Right renal cortex interstitium (tissue), 3 donors: ENCODE measurements at places on chromosomes 12 and 14. TPM values are rescaled to one million over a fixed set of nuclear protein-coding genes. Genes with fewer than 3 reads are reported as not detected.

CLEC12A gene
- 1.1 TPM for polyA plus RNA-seq

OR4E2 gene
- not detected for polyA plus RNA-seq

CHFR gene
- 18.6 TPM for polyA plus RNA-seq

BATF gene
- not detected for polyA plus RNA-seq

POTEM gene
- polyA plus RNA-seq: not detected

IGF1 gene
- polyA plus RNA-seq: 3.3 TPM

TAS2R7 gene
- not detected for polyA plus RNA-seq

SMARCD1 gene
- 157 TPM for polyA plus RNA-seq

PTPRQ gene
- 18.7 TPM for polyA plus RNA-seq

SLC10A1 gene
- not detected for polyA plus RNA-seq

MYO1A gene
- 0.10 TPM for polyA plus RNA-seq

MUCL1 gene
- polyA plus RNA-seq: not detected

GPRC5D gene
- 0.86 TPM for polyA plus RNA-seq

SERPINA12 gene
- polyA plus RNA-seq: 0.29 TPM

DPY19L2 gene
- 30.3 TPM for polyA plus RNA-seq

SLC7A7 gene
- polyA plus RNA-seq: 101 TPM

DNA sequence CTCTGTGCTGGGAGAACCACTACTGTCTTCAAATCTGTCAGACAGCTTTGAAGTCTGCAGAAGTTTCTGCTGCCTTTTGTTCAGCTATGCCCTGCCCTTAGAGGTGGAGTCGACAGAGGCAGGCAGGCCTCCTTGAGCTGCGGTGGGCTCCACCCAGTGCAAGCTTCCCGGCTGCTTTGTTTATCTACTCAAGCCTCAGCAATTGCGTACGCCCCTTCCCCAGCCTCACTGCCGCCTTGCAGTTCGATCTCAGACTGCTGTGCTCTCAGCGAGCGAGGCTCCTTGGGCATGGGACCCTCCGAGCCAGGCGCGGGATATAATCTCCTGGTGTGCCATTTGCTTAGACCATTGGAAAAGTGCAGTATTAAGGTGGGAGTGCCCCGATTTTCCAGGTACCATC lies 25.1 kb upstream of the KLRB1 start:
- DNase-seq: no peak

DNA sequence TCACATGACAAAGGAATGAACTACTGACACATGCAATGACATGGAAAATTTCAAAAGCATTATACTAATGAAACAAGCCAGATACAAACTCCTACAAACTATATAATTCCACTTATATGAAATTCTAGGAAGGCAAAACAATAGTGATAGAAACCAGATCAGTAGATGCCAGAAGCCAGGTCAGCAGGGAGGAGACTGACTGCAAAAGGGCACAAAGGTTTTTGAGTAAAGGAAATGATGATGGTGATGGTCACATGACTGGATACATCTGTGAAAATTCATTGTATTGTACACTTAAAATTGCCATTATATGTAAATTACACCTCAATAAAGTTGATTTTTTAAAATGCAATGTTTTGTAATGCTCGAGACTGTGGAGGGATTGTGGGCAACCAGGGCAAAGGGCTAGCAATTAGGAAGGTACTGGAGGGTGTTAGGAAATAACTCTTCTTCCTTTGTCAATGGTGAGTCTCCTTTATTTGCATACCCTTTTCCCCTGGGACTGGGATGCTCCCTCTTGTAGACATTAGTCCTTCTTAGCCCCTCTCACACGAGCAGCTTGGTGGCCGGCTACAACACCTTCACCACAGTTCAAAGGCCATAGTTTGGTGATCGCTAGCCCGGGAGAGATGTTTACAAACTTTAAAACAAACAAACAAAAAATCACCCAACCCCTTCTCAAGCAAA lies 6.7 kb upstream of the PRPF40B start:
- DNase-seq: no peak

- DNase-seq: no peak
These were observed 32.0 kb downstream of the MYL2 start for GRCh38 chr12:110888256-110888991.

DNA sequence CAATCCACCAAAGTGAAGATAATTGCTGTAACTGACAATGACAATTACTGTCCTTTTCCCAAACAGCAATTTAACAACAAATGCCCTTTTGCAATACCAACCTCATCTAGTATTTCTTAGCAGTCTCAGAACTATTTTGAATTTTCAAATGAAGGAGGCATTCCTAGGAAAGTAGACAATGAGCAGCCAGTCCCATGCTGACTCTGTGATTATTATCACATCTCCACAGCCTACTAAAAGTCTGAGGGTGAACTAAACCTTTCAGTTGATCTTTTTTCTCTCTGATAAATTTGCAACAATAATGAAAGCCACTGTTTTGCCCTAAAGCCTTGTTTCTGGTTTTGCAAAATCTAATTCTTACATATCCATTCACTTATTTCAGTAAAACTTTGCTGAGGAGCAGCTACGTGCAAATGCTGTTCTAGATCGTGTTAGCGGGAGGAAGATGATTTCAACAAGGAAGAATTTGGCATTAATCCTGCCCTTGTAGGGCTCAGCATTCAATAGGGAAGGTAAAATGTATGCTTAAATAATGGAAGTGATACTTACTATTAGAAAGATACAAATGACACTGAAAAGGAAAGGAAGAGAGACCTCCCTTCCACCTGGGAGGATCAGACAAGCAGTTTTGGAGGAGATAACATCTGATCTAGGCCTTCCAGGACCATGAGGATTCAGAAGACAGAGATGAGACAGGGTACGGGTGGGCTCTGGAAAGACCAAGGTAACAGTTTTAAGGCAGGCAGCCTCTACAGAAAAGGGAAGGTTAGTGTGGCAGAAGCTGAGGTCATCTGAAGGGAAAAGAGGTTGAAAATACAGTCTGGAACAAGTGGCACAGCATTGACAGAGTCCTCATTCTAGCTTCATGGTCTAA lies 47.4 kb downstream of the SLC38A1 start:
- no peak for DNase-seq

GRCh38 chr12:2681450-2682205 lies 113.1 kb upstream of the FKBP4 start:
- DNase-seq: no peak

GRCh38 chr14:20610002-20610765 lies 19.0 kb upstream of the RNASE12 start:
- DNase-seq: no peak

- no peak for DNase-seq
These were observed 1026.9 kb downstream of the LRFN5 start for GRCh38 chr14:42633504-42634095.

- no peak for DNase-seq
These were observed 118.4 kb upstream of the NCOR2 start for GRCh38 chr12:124685689-124686369.

DNA sequence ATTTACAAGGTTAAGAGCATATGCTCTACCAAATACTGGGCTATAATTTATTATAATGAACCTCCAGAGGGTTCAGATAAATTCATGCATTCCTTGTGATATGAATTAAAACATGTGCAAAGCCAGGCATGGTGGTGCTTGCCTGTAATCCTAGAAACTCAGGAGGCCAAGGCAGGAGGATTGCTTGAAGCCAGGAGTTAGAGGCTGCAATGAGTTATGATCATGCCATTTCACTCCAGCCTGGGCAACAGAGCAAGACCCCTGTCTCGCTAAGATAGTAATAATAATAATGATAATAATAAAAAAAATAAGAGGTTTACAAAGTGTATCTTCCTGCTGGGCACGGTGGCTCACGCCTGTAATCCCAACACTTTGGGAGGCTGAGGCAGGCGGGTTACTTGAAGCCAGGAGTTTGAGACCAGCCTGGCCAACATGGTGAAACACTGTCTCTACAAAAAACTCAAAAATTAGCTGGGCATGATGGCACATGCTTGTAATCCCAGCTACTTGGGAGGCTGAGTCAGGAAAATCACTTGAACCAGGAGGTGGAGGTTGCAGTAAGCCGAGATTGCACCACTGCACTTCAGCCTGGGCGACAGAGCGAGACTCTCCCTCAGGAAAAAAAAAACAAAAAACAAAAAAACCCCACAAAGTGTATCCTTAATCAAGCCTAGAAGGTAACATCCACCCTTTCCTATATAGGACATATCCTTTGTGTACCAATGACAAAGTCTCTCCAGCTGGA lies 7.3 kb upstream of the CS start:
- DNase-seq: no peak

GRCh38 chr14:73713803-73714655 lies at the start of gene PNMA1:
TSS of gene PNMA1 (minus strand) at chr14:73714384. CDS start at chr14:73713639, 745 bp downstream.
- no peak for DNase-seq

GRCh38 chr12:94831081-94831751 lies 172.3 kb downstream of the NDUFA12 start:
- DNase-seq: no peak

- no peak for DNase-seq
These were observed 19.2 kb downstream of the GPHB5 start for GRCh38 chr14:63299351-63300110.

- DNase-seq: no peak
These were observed 29.8 kb downstream of the LRRIQ1 start for GRCh38 chr12:85065837-85066482.

DNA sequence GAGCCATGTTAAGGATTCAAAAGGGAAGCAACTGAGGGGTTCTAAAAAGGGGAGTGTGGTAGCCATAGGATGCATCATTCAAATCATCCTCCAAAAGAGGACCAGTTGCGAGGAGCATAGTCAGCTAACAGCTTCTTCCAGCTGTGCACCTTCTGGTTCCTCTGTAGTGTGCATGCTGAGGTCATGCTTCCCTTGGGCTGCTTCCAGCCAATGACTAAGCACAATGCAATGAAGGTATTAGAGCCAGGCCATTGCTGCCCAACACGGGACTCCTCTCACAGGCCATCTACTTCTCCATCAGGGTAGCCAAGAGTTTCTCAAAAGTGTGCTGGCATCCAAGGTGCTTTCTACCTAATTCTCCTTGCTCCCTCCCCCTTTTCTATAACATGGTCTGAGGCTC lies 69.2 kb upstream of the ARID2 start:
- DNase-seq: no peak

- no peak for DNase-seq
These were observed 33.6 kb downstream of the CMKLR1 start for GRCh38 chr12:108305520-108305919.

DNA sequence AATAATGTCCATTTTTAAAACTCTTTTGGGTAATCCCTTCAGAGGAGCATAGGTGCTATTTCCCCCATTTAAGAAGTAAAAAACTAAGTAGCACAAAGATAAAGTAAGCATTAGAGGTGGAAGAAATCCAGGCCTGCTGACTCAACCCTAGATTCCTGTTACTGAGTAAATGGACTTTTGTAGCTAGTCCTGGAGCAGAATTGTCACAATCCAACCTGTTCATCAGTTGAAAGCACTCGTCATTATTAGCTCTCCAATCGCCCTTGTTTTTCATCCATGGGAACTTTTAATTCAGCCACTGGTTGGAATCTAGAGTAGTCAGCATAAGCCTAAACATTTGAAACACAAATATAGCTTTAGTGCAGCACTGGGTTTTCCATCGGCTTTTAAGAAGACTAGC lies 139.5 kb upstream of the AMIGO2 start:
- DNase-seq: no peak

GRCh38 chr12:47686645-47687240 lies 19.1 kb downstream of the RPAP3 start:
- peak; percentile 19 for DNase-seq

GRCh38 chr14:52862632-52863333 lies 71.4 kb upstream of the GNPNAT1 start:
- no peak for DNase-seq

GRCh38 chr12:124872068-124872719 lies 8.5 kb upstream of the SCARB1 start:
- DNase-seq: no peak

DNA sequence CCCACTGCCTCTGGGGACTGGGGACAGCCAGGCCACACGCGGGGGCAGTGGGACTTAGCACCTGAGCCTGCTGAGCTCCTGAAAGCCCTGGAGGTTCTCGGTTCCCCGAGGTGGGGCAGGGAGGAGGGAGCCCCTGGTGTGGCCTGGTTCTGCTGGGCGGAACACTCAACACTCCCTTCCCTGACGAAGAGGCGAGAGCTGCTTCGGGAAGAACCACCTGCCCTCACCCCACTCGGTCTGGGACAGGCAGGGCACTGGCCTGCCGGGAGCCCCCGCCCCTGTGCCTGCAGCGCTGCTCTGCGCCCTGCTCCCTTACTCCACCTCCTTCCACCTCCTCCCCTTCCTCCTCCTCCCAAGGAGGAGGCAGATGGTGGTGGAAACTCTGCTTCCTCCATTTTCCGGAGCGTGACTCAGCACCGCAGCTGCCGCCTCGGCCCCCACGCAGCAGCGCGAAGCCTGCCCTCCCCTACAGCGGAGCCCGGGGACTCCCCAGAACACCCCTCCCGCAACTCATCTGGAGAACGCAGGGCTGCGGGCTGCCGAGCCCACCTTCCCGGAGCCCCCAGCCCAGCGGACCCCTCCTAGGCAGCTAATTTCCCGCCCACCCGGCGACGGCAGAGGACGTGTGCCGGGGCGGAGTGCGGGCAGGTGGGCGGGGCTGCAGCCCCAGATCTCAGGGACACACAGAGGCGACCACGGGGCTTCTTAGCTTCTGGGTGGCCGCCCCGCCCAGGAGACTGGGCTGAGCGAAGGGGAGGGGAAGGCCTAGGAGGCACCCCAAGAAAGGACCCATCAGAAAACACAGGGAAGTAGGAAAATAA lies 11.7 kb upstream of the INF2 start:
- DNase-seq: no peak
